ENCODE measurements at places on chromosomes 11 and 22.

GRCh38 chr22:26669060-26669481, 11.7 kb downstream of the MIAT start:
- DNase-seq = no peak

- no peak for DNase-seq
Measured at GRCh38 chr11:79432138-79432537, 8.7 kb downstream of the TENM4 start.

DNA sequence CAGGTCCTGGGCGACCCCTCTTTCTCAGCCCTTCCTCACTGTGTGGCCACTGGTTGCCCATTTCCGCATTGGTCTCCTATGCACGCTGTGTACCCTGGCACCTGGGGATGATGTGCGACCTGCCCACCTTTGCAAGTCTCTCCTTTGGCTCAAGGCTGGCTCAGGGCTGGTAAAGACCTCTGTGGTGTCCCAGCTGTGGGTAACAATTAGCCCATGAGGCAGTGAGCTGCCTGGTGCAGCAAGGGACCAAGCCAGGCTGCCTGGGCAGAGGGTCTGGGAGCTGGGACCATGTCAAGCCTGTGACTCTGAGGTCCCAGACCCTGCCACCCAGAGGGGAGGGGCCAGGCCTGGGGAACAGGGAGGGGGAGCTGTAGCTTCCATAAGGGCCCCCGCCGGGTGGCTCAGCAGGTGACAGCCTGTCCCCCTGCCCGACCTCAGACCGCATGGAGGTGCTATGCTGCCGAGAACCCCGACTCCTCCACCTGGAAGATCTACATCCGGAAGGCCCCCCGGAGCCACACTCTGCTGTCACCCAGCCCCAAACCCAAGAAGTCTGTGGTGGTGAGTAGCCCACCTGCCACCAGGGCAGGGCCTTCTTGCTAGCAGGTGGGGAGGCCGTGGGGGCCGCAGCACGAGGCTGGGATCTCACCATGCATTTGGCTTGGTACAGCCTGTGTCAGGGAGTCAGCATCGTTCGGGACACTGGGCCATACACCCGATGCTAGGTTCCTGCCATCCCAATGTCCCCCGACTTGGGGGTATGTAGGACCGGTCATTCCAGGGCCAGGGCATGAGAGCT, 112.5 kb downstream of the KCNQ1OT1 start:
- DNase-seq = no peak

- no peak for DNase-seq
Measured at GRCh38 chr11:78291503-78292108, 102.9 kb downstream of the USP35 start.

DNA sequence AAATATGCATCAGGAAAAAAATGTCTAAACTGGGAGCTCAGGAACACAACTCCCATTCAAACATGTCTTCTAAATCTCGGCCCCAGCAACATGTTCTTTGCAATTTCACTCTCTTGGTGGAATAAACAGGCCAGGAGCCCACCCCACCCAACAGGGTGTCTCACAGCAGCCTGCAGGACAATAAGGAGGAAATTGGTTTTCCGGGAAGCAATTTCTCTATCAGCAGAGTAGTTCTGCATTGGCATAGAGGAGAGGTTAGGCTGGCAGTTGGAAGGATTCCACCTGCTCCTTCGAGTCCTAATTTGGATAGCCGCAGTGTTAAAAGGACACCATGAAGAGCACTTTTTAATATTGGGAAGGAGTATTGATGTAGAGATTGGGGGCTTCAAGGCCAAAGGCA, 55.9 kb upstream of the BARX2 start:
- no peak for DNase-seq

DNA sequence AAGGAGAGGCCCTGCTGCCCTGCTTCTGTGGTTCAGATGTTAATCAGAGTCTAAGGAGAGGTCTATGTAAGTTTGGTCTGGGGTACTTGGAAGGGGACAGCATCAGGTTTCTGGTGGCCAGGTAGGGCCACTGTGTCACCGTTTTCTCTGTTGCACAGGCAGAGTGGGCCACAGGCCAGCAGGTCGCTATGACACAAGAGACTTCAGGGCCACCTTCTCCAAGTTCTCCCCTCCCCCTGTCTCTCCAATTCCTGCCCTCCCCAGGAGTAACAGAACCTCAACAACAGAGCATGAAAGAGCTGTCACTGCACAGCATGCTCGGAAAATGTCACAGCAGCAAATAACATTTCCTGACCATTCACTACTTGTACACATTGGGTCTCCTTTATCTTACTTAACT, 58.6 kb downstream of the MPPED2 start:
- DNase-seq = no peak

DNA sequence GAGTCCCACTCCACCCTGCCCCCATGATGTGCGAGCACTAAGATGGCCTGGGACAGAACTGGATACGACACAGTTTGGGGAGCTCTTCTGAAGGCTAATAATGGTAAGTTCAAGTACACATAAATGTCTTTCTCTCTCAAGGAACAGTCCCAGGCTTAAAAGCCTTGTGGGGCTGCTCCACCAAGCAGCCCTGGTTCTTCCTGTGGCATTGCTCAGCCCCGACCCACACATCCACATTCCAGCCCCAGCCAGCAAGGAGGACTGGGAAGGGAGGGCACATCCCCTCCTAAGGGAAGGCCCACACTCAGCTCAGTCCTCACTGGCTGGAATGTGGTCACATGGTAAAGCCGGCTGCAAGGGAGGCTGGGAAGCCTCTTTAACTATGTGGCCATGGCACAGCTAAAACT, 13.3 kb upstream of the MB start:
- peak; percentile 59 for DNase-seq

- DNase-seq = no peak
Measured at GRCh38 chr11:35363246-35363801, 56.0 kb downstream of the SLC1A2 start.

- DNase-seq = no peak
Measured at GRCh38 chr11:61528114-61528513, 19.6 kb downstream of the LRRC10B start.

GRCh38 chr11:69012092-69013008, 696 bp downstream of the MRGPRF start:
- no peak for DNase-seq

GRCh38 chr11:105857728-105858127, 164.3 kb downstream of the MSANTD4 start:
- DNase-seq = no peak

DNA sequence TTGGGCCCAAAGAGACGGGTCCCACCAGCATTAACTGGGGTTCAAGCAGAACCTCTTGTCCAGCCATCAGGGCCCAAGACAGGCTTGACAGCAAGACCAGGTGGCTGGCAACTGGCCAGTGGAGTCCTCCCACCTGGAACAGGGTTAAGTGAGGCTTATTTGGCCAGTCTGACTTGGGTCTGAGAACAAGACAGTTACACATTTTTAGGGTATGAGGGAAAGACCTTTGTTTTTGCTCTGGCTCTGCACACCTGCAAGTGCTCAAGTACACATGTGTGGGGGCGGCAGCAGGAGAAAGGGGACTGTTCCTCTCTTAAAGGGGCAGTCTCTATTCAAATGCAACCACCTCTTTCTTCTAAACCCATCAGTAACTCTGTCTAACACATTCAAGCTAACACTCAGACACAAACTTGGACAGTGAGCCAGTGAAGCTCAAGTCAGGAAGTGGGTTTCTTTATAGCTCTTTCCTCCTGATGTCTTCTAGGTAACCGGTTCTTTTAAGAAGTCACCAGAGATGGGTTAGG, 116.2 kb downstream of the ETS1 start:
- no peak for DNase-seq

DNA sequence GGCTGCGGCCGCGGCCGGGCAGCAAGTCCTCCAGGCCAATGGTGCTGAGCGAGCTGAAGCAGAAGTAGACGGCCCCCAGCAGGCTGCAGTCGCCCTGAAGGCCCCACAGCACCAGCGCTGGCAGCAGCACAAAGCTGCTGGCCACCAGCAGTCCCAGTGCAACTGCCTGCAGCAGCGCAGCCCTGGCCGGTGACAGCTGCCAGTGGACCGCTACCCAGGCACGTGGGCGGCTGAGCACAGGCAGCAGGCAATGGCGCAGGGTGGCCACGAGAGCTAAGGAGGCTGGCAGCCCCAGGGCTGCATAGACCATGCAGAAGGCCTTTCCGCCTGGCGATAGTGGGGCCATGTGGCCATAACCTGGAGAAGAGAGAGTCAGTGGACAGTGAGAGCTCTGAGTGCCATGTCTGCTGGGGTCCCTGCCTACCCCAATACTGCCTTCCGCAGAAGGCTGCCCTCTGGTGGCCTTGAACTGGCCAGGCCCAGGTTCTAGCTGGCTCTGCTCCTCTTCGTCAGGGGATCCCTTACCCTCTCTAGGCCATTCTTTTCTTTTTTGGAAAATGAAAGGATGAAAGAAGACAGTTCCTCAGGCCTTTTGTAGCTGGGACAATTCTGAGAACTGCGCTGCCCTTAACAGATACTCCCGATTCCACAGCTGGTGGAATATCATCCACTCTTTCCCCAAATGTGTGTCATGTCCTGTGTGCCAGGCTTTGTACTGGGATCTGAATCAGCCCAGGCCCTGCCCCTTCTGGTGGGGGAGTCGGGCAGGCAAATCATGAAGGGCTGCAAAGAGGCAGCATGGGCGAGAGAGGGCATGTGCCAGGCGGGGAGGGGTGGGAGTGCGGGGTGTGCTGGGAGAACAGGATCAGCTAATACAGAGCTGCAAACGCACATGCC, 1.8 kb downstream of the KCNK7 start:
- DNase-seq = no peak

GRCh38 chr11:68948935-68949334, 31.9 kb downstream of the MRGPRD start:
- no peak for DNase-seq

DNA sequence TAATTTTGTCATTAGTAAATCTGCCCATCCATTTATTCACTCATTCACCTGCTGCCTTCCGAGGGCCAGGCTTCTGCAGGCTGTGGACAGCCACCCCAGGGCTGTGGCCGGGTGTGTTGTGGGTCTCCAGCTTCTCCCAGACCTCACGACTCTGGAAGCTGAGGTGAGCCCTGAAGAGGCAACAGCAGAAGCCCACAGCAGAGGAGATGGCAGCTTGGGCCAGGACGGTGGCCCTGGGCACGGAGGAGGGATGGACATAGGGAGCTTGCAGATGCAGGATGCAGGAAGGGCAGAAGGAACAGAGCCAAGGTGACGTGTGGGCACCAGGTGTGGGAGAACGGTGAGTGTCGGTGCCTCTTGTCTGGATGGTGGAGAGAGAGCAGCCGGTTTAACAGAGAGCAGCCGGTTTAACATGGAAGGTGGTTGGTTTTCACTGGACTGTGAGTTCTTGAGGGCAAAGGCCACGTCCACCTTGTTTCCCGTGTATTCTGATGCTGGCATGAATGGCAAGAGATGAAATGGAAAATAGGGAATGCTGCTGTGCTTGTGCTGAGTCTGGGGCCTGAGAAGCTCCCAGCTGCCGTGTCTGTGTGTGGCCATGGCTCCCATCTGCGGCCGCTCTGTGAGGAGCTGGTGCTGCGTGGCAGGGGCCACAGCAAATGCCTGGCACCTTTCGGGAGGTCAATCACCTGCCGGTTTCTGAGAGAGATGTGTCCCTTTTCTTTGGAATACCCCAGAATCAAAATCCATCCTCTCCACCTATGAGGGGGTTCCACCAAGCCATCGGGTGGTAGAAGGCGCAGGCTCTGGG, 669.9 kb downstream of the BRD1 start:
- DNase-seq = no peak

DNA sequence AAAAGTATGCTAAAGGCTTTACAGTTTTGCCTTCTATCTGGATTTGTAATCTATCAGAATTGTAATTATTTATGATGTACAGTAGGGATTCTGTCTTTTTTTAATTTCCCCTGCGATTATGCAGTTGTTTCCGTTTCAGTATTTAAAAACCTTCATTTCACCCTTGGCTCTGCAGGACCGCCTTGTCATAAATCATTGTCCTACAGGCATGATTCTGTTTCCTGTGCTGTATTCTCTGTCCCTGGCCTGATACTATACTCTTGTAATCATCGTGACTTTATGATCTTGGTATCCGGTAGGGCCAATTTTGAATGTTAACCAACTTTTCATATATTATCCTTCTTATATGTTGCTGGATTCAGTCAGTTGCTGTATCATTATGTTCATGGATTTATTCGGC, 151.7 kb downstream of the ATXN10 start:
- no peak for DNase-seq

GRCh38 chr22:25048659-25049647, 96.4 kb downstream of the KIAA1671 start:
- no peak for DNase-seq

All from SW 1271 (cell line).